Gastroesophageal sphincter (tissue), 4 donors: ENCODE measurements at places on chromosomes 16 and 17. TPM values are rescaled to one million over a fixed set of nuclear protein-coding genes. Genes with fewer than 3 reads are reported as not detected.

DNA sequence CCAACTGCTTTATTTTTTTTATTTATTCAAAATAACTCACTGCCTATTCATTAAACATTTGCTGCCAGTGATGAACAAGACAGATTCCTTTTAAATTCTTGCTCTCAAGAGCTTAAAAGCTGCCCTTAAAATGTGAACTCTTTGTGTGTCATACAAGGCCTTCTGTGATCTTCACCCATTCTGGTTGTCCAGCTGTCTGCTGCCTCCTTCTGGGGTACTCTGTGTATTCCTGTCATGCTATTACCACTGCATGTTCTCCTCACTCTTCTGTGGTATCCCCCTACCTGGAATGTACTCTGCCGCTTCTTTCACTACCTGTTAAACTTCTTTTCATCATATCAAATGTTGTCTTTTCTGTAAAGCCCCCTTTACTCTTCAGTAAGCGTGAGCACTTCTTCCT, 165.8 kb downstream of the CHD9 start:
- ATAC-seq = no peak

- peak; percentile 46 for ATAC-seq
Observed at GRCh38 chr17:68777856-68778694, 176.9 kb upstream of the FAM20A start.

GRCh38 chr16:35748621-35749252, 2289.3 kb downstream of the TP53TG3F start:
- no peak for ATAC-seq

- ATAC-seq = peak; percentile 76
Observed at GRCh38 chr17:78174346-78174869, 6.0 kb downstream of the SYNGR2 start.

The CCL8 gene
- total RNA-seq = not detected

DNA sequence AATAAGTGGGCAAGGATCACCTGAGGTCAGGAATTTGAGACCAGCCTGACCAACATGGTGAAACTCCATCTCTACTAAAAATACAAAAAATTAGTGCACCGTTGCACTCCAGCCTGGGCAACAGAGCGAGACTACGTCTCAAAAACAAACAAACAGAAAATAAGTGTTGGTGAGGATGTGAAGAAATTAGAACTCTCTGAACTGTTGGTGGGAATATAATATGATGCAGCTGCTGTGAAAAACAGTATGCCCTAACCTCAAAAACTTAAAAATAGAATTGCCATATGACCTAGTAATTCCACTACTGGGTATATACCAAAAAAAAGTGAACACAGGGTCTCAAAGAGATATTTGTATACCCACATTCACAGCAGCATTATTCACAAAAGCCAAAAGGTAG, 26.1 kb downstream of the GLG1 start:
- ATAC-seq = no peak

The MAPT gene
- 12.2 TPM for total RNA-seq

DNA sequence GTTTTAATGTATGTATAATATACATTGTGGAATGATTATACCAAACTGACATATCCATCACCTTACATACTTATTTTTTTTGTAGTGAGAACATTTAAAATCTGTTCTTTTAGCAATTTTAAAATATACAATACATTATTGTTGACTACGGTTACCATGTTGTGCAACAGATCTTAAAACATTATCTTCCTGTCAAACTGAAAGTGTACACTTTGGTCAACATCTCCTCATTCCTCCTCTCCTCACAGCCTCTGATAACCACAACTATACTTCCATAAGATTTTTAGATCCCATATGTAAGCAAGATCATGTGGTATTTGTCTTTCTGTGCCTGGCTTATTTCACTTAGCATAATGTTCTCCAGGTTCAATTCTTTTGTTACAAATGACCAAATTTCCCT, 7.5 kb upstream of the DNAJA2 start:
- ATAC-seq = no peak

DNA sequence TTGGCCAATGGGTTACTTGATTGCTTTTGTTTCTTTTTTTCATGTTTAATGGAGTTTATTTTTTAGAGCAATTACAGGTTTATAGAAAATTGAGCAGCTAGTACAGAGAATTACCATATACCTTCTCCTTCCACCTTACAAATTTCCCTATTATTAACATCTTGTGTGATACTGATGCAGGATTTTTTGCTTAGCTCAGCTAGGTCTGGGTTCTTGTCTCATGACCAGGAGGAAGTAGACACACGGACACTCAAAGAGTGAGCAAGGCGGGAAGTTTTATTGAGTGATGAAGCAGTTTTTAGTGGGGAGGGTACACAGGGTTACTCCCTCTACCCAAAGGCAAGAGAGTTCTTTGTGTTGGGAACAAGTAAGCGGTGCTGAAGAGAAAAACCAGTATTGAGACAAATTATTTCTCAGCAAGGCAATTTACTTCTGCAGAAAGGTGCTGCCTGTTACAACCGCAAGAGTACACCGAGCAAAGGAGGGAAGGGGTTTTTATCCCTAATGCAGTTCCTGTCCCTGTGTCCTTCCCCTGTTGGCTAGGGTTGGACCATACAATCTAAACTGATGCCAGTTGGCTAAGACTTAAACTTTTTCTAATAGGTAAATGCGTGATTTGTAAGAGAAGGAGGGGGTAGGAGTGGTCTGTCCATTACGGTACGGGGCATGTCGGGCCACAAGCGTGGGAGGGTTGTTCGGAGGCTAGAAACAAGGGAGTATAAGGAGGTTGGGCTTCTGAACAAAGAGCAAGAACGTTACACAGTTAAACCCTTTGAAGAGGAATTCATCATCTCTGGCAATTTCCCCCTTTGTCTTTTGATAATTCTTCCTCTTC, 26.9 kb downstream of the SEC14L1 start:
- no peak for ATAC-seq

DNA sequence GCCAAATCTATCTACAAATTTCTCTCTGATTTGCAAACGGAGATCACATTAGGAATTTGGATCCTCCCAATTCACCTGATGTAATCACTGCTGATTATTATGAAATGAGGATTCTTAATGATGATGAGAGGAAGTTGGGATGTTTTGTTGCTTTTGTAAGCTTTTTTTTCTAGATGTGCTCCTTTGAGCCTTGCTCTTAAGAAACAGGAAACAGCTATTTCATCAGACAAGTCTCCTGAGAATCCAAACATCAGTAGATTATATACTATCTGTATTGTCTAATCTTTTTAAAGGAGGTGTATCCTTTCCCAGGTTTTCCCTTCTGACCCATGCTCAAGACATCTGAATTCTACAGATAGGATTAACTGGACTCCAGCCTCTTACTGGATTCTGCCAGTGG, 73.3 kb downstream of the KIF2B start:
- ATAC-seq = no peak

DNA sequence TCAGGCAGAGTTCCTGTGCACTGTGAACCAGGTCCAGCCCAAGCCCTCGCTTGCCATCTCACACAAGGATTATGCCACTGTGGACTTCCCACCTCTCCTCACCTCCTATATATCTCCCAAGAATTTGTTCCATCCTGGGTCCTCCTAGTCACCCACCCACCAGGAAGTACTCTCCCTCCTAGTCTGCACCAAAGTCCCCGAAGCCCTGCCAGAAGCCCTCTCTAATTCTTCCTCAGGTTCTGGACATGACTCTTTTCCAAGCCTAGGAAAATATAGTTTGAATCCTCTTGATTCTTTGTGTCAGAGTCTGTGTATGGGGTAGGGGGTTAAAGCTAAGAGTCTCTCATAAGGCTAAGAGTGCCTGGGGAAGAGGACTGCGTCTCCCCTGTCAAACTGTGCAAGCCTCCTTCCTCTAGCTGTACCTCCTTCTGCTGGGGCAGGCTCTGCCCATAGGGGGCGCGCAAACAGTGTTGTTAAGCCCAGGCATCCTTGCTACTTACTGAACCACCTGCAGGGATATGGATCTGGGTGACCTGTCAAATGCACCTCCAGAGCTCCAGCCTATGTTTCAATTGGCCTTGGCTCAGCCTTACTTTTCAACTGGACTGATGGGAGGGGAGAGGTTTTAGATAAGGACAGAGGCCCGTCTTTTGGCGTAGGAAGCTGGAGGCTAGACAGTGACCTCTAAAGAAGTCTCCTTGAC, 16.6 kb upstream of the DLX4 start:
- peak; percentile 74 for ATAC-seq

DNA sequence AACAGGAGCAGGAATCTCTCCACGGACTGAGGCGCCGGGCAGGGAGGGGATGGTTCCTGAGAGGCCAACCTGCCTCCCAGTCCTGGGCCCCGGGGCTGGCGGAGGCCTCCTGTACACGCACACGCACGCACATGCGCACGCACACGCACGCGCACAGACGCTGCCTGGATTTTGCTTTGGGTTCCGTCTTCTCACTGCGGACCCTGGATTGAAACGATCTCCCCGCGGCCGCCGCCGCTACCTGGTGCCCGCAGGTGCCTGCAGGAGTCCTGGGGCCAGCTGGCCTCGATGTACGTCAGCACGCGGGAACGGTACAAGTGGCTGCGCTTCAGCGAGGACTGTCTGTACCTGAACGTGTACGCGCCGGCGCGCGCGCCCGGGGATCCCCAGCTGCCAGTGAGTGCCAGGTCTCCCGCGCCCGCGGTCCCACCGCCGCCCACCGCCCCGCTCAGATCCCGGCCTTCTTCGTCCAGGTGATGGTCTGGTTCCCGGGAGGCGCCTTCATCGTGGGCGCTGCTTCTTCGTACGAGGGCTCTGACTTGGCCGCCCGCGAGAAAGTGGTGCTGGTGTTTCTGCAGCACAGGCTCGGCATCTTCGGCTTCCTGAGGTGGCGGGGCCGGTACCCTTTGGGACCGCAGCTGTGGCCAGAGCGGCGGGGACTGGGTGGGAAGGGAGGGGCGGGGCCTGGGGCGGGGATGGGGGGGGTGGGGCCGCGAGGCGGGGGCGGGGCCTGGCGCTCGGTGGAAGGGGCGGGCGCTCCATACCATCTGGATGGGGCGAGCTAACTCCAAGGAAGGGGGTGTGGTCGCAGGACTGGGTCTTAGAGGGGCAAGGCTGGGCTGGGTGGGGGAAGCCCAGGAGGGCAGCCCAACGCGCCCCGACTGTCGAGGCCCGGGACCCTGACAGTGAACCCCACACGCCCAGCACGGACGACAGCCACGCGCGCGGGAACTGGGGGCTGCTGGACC, 12.3 kb downstream of the CES4A start:
- peak; percentile 52 for ATAC-seq

DNA sequence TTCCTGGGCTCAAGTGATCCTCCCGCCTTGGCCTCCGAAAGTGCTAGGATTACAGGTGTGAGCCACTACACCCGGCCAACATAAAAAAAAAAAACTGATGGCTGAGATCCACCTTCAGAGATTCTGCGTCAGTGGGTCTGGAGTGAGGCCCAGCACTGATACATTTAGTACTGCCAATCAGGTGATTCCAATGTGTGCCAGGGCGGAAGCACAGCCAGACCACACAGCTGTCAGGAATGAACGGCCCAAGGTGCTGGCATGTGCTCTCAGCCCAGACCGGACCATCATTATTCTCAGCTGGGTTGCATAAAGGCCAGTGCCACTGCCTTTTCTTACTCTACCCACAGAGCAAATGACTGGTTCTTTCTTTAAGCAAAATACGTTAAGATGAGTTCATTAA, 1.2 kb upstream of the BCO1 start:
- peak; percentile 90 for ATAC-seq

The HAP1 gene
- total RNA-seq = 0.54 TPM

The INPP5K gene
- 76.0 TPM for total RNA-seq

GRCh38 chr16:51290442-51291285, 139.6 kb upstream of the SALL1 start:
- ATAC-seq = no peak

The WFDC1 gene
- total RNA-seq = 32.6 TPM

DNA sequence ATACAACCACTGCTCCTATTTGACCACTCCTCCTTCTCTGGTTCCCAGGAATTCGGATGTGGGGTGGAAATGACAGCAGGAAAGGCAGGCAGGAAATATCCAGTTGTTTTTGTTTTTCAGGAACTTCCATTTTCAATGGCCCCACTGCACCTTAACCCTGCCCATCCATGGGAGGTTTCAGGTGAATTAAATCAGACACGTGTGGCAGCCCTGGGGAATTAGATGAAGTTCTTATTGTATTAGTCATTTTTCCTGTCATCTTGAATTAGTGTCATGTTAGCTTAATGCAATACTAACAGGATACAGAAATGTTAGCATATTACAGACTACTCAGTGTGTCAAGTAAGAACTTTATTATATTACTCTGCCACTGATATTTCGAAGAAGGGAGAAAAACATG, 146.4 kb downstream of the CHD9NB start:
- ATAC-seq = no peak

DNA sequence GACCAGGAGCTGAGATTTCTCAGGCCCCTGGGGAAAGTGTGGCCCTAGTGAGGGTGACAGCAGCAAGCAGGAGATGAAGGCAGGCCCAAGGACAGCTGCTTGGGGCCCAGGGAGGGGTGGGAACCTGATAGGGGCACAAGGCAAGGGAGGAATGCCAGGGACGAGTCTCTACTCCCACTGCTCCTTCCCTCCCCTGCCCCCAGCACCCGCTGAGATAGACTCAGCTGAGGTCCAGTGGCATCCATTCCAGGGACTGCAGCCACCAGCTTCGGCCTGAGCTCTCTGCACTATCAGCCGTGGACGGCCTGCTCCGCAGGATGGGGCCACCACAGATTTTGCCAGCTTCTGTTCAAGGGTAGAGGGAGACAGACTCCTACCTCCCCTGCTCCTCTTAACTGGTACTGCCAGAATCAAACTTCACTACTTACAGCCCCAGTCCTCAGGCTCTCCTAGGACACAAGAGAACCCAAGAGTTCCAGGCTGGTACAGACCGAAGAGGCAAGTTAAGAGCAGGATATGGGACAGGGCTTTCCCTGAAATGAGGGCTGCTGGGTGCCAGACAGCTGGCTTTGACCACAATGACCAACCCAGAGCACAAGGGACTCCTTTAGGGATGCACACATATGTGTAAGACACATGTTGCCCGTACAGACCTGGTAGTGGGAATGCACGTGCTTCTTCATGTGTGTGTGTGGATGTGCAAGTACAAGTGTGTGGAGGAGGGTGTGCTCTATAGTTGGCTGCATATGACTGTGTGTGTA, 5.5 kb downstream of the CACNB1 start:
- no peak for ATAC-seq

- ATAC-seq = no peak
Observed at GRCh38 chr16:72568502-72568901, 396.5 kb upstream of the PMFBP1 start.
